ENCODE measurements at places on chromosomes 1 and 21.

DNA sequence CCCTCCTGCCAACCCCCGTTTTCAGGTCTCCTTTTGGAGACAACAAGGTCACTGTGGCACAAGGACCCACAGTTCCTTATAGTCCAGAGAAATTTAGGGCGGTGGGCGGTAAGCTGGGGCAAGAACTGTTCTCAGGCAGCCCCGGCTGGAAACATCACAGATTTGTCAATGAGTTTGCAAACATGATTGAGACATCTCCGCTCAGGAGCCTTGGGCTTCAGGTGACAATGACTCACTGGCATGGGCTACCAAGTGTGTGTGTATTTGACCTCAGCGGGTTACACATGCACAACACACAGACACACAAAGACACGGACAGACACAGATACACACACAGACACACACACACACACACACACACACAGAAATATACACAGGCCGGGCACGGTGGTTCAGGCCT is 58.2 kb upstream of the ABCG1 start:
- DNase-seq, result no peak

- DNase-seq, result no peak
Measured at GRCh38 chr1:19844731-19845495, 29.8 kb upstream of the RNF186 start.

- DNase-seq, result no peak
Measured at GRCh38 chr1:78168306-78168705, 122.5 kb downstream of the GIPC2 start.

GRCh38 chr1:205879974-205880373 is 30.0 kb upstream of the PM20D1 start:
- no peak for DNase-seq

DNA sequence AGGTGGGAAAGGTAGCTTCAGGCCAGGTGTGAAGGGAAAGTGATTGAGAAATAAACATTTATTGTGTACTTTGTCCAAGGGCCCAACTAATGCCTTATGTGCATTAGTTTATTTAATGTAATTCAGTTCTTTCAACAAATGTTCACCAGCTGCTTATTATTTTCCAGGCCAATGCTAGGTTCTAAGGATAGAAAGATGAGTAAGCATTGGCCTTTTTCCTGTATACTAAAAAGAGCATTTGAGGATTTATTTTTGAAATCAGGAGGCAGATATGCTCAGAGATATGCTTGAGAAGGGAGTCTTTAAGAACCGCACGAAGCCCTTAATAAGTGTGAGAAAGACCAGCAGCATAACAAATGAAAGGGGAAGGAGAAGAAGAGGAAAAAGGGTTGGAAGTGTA is 32.0 kb downstream of the CLCA1 start:
- no peak for DNase-seq
